ENCODE measurements at places on chromosomes 2 and 18.

DNA sequence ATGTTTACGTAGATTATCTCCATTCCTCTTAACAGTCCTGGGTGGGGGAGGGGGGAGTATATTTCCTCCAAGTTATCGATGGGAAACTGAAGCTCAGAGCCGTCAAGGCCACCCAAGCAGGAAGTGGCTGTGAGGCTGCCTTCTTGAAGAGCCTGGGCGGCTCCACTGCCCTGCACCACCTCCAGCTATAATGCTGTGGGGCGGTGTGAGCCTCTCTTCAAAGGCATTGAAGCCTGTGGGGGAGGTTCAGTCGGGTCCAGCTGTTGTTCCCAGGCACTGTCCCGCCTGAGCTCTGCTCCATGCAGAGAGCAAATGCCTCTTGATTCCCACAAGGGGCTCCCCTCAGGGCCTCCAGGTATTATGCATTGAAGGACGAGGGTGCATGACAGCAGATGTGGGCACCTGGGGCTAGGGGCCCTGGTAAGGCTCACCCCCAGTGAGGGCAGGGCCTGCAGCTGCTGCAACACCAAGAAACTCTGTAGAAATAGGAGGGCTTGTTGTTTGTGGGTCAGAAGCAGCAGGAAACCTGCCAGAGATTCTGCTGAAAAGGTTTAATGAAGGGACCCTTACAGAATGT is 29.5 kb upstream of the LAPTM4A start:
- no peak overlapping the region for H3K27ac ChIP-seq
- no peaks in the 10 kb centered on the region for H3K27me3 ChIP-seq
- no peak overlapping the region for H3K4me3 ChIP-seq
- no peaks in the 10 kb centered on the region for H3K36me3 ChIP-seq
- DNase-seq = no peak

DNA sequence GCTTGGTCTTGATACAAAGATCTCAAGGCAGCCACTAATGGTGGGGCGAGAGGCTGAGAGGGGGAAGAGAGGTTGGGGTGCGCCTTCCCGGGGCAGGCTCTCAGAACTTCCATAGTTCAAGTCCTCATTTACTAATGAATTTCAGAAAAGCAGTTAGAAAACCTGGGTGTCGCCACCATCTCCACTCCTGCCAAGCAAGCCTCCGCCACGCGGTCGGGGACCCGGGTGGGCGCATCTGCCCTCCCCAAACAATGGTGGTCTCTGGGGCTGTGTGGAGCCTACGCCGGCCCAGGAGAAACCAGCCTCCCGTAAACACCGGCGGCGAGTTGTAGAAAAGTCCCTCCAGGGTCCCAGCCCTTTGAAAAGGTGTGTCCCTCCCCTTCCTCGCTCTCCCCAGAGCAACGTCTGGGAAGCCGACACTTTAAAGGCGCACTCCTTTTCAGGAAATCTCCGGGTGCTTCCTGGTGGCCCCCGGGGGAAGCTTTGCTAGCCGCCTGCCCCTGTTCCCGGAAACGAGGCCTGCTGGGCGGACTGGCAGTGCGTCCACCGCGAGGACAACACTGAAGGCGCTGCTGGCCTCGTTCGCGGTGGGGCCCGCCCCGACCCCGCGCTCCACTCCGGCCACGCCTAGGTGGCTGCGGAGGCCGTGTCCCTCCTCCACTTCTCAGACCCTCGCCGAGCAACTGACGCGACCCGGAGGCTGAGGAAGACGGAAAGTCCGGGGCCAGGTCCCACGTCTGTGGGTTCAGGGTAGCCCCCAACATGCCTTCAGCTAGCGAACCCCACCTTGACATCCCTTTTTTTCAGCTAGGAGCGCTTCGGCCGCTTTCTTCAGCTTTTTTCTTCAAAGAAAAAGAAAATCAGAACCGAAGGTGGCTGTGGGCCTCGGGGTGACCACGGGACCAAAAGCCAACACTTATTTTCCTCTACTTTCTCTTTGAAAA is 16.8 kb downstream of the EVX2 start:
- peaks cover 35% of the 10 kb centered on the region for H3K27me3 ChIP-seq
- DNase-seq = no peak
- H3K27ac ChIP-seq = no peak overlapping the region
- H3K4me3 ChIP-seq = no peak overlapping the region
- no peaks in the 10 kb centered on the region for H3K4me1 ChIP-seq
- no peaks in the 10 kb centered on the region for H3K36me3 ChIP-seq

GRCh38 chr2:210363876-210364275 is 48.9 kb upstream of the MYL1 start:
- no peaks in the 10 kb centered on the region for H3K36me3 ChIP-seq
- no peak for DNase-seq
- H3K27ac ChIP-seq = no peak overlapping the region
- no peaks in the 10 kb centered on the region for H3K4me1 ChIP-seq

GRCh38 chr18:55139307-55139706 is 180.0 kb upstream of the CCDC68 start:
- no peak for DNase-seq
- peak overlapping the region; percentile 11 for H3K27ac ChIP-seq
- H3K4me3 ChIP-seq = no peak overlapping the region

- H3K27me3 ChIP-seq = peaks cover 4% of the 10 kb centered on the region
- no peak for DNase-seq
- no peaks in the 10 kb centered on the region for H3K36me3 ChIP-seq
- H3K27ac ChIP-seq = no peak overlapping the region
- no peaks in the 10 kb centered on the region for H3K4me1 ChIP-seq
Measured at GRCh38 chr2:118913803-118914645, 28.0 kb upstream of the MARCO start.

GRCh38 chr2:231297108-231297908 is 98.2 kb upstream of the B3GNT7 start:
- peak overlapping the region; percentile 56 for H3K4me3 ChIP-seq
- H3K27me3 ChIP-seq = no peaks in the 10 kb centered on the region
- H3K4me1 ChIP-seq = peaks cover 23% of the 10 kb centered on the region
- peak; percentile 41 for DNase-seq
- no peaks in the 10 kb centered on the region for H3K36me3 ChIP-seq

DNA sequence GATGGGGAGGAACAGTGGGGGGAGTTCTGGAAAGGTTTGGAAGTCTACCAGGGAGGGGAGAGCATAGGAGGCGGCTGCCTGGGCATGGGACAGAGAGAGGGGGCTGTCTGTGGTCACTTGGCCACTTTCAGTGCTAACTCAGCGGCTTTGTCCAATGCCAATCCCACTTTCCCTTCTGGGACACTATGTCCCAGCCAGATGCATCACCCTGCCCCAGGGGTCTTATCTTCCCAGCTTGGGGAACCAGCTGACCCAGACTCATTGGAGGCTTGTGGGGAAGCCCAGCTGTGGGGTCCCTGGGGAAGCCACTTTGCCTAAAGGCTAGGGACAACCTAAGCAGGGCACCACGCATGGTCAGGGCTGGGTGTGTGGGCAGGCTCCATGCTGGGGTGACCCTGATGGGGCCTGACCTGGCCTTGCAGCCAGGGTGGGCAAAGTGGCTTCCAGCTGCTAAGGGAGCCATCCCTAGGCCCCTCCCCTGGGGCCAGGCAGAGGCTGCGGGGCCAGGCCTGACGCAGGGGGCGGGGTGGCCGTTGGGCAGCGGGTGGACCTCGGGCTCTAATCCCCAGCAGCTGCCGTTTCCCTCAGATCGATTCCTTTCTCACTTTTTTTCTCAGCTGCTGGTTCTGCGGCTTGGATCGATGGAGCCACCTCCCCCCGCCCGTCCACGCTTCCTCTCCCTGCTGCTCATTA is 1.6 kb upstream of the ASIC4 start:
- H3K4me3 ChIP-seq = no peak overlapping the region
- no peaks in the 10 kb centered on the region for H3K36me3 ChIP-seq
- no peak overlapping the region for H3K27ac ChIP-seq
- DNase-seq = no peak
- H3K27me3 ChIP-seq = peaks cover 53% of the 10 kb centered on the region

GRCh38 chr2:232689152-232689910 is 7.8 kb upstream of the GIGYF2 start:
- no peaks in the 10 kb centered on the region for H3K36me3 ChIP-seq
- H3K27ac ChIP-seq = no peak overlapping the region
- H3K27me3 ChIP-seq = no peaks in the 10 kb centered on the region
- H3K4me1 ChIP-seq = no peaks in the 10 kb centered on the region
- no peak for DNase-seq
- no peak overlapping the region for H3K4me3 ChIP-seq

- no peaks in the 10 kb centered on the region for H3K27me3 ChIP-seq
- H3K27ac ChIP-seq = no peak overlapping the region
- no peak overlapping the region for H3K4me3 ChIP-seq
- no peak for DNase-seq
- no peaks in the 10 kb centered on the region for H3K4me1 ChIP-seq
Measured at GRCh38 chr2:54941248-54941984, 108.8 kb downstream of the RTN4 start.

GRCh38 chr2:134158295-134158694 is 95.6 kb upstream of the MGAT5 start:
- no peak for DNase-seq
- peaks cover 71% of the 10 kb centered on the region for H3K4me1 ChIP-seq
- peaks cover 5% of the 10 kb centered on the region for H3K36me3 ChIP-seq
- H3K27ac ChIP-seq = no peak overlapping the region
- H3K4me3 ChIP-seq = no peak overlapping the region
- no peaks in the 10 kb centered on the region for H3K27me3 ChIP-seq

GRCh38 chr2:231807020-231807419 is 20.8 kb downstream of the COPS7B start:
- H3K36me3 ChIP-seq = peaks cover 34% of the 10 kb centered on the region
- no peak for DNase-seq
- H3K4me1 ChIP-seq = peaks cover 4% of the 10 kb centered on the region
- no peak overlapping the region for H3K27ac ChIP-seq
- H3K27me3 ChIP-seq = no peaks in the 10 kb centered on the region
- no peak overlapping the region for H3K4me3 ChIP-seq

DNA sequence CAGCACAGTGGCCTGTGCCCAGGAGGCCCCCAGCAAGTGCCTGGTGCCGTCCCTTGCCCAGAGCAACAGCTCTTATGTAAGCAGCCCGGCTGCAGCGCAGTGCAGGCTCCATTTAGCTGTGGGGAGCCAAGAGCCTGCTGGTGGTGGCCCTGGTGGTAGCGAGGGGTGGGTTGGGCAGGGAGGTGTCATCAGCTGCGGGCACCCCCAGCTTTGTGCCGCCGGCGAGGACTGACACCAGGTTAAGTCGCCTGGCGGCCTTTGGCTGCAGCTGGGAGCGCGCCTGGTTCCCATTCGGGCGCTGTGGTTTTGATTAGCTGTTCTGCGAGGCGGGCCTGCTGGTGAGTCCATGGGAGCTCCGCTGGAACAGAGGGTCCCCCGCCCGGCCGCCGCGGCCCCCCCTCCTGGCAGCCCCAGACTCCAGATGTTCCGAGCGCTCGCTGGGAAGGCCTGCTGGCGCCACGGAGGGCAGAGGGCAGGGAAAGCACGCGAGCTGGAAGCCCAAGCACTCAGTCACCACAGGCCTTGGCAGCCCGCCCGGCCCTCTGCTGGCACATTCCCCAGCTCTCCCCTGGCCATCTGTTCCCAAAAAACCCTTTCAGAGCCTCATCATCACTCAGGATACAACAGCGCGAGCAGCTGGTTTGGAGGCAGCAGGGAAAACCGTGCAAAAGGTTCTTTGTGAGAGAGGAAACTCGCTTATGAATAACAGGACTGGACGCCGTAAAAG is 18.4 kb downstream of the ATOH8 start:
- no peak overlapping the region for H3K27ac ChIP-seq
- no peak for DNase-seq
- H3K36me3 ChIP-seq = no peaks in the 10 kb centered on the region
- no peak overlapping the region for H3K4me3 ChIP-seq

- peaks cover 31% of the 10 kb centered on the region for H3K27me3 ChIP-seq
- H3K27ac ChIP-seq = no peak within 1 kb of the TSS
- no peaks in the 10 kb centered on the region for H3K36me3 ChIP-seq
- DNase-seq = no peak
- H3K4me3 ChIP-seq = no peak within 1 kb of the TSS
- no peaks in the 10 kb centered on the region for H3K4me1 ChIP-seq
Measured at GRCh38 chr2:219309278-219309677, at the start of gene PTPRN. TSS of gene PTPRN (minus strand) at chr2:219309401. CDS start at chr2:219309332, 69 bp downstream.

- DNase-seq = no peak
- no peaks in the 10 kb centered on the region for H3K27me3 ChIP-seq
- no peak overlapping the region for H3K27ac ChIP-seq
- H3K4me3 ChIP-seq = no peak overlapping the region
Measured at GRCh38 chr2:134692499-134692898, 26.3 kb downstream of the TMEM163 start.

DNA sequence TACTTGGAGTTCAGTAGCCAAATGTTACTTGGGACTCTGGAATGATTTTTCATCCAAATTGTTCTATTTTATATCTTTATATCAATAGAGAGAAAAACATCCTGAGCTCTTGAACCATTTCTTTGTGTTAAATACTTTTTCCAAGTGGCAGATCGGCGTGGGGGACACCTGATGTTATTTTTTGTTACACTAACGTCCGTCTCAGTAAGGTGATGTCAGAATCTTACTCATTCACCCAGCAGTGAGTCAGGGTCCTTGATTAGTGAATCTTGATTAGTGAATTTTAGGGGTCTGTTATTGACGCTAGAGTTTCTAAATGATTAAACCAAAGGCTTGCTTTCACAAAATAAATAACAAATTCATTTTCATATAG is 1.7 kb downstream of the MIB1 start:
- no peak for DNase-seq
- no peak overlapping the region for H3K27ac ChIP-seq
- H3K27me3 ChIP-seq = no peaks in the 10 kb centered on the region
- H3K36me3 ChIP-seq = no peaks in the 10 kb centered on the region

DNA sequence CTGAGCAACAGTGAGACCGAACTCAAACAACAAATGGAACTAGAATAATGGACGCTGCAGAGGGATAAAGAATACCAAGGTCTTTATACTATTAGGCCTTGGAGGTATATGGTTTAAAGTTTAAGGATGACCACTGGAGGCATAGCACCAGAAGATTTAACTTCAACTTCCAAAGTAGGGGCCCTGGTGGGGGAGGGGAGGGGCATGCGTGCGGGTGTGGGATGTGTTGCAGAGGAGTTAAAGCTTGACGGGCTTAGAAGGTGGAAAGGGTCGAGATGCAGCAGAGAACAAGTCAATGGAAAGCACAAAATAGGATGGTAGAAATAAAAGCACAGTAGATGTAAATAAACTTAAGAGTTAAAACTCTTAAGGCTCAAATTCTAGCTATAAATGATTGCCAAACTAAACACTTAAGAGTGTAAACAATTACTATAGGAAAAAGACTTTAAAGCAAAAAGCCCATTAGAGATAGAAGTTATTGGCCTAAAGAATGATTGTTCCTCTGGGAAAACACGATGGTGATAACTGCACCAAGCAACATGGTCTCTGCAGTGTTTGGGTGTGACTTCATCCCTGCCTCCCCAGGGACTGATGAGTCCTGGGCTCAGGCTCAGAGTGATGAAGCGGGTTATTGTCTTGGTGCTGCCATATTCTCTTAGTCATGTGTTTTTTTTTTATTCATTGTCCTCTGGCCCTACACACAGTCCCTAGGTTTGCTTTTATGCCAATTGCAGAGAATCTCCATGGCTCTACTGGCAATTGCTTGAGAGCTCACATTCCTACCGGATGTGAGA is 13.0 kb downstream of the RRM2 start:
- no peak overlapping the region for H3K27ac ChIP-seq
- no peaks in the 10 kb centered on the region for H3K4me1 ChIP-seq
- H3K27me3 ChIP-seq = no peaks in the 10 kb centered on the region
- no peak overlapping the region for H3K4me3 ChIP-seq
